ENCODE measurements at places on chromosomes 16 and 17. TPM values are rescaled to one million over a fixed set of nuclear protein-coding genes. Genes with fewer than 3 reads are reported as not detected.

Gene BAIAP3
- 1.0 TPM for total RNA-seq

Gene G6PC1
- total RNA-seq, result not detected

Gene RRAD
- 19.3 TPM for total RNA-seq

Gene TBC1D3C
- total RNA-seq, result not detected

Gene C16orf92
- not detected for total RNA-seq

Gene MRPL28
- total RNA-seq, result 43.3 TPM

Gene SLC5A10
- not detected for total RNA-seq

Gene ODAD4
- 1.0 TPM for total RNA-seq

Gene HOXB3
- total RNA-seq, result 4.2 TPM

Gene PDILT
- total RNA-seq, result not detected

Gene GOT2
- 33.4 TPM for total RNA-seq

Gene EXOC3L1
- total RNA-seq, result 5.2 TPM

Gene ASPHD1
- not detected for total RNA-seq

Gene NOMO2
- 75.2 TPM for total RNA-seq

Gene CTRB1
- not detected for total RNA-seq

Gene KRT35
- not detected for total RNA-seq

Gene RGS9
- total RNA-seq, result 3.1 TPM

Gene ZSCAN10
- not detected for total RNA-seq

Gene NUP88
- total RNA-seq, result 46.4 TPM

Gene MTSS2
- total RNA-seq, result 18.8 TPM

Gene TSNAXIP1
- total RNA-seq, result 0.52 TPM

Gene PLLP
- total RNA-seq, result under 0.01 TPM

Gene UTS2R
- 1.6 TPM for total RNA-seq

Gene PRSS21
- not detected for total RNA-seq

Gene KRT31
- total RNA-seq, result 3.1 TPM

Gene TLCD2
- total RNA-seq, result 2.1 TPM

Gene CBFA2T3
- total RNA-seq, result 2.1 TPM

Gene SNAI3
- total RNA-seq, result 8.4 TPM

Gene WFDC1
- total RNA-seq, result 1.6 TPM

Gene STX8
- 68.4 TPM for total RNA-seq

Gene DNAAF1
- not detected for total RNA-seq

Gene ZNF771
- total RNA-seq, result 5.2 TPM

Gene NLRC3
- 0.52 TPM for total RNA-seq

Gene NUPR1
- total RNA-seq, result 3.7 TPM

Gene SLC6A2
- total RNA-seq, result 1.0 TPM

Gene OR3A3
- total RNA-seq, result not detected

Gene FSCN2
- 1.0 TPM for total RNA-seq

Gene ZDHHC1
- 11.5 TPM for total RNA-seq

Gene KRT16
- 0.52 TPM for total RNA-seq
